ENCODE measurements at places on chromosomes 13 and 19. TPM values are rescaled to one million over a fixed set of nuclear protein-coding genes. Genes with fewer than 3 reads are reported as not detected.

DNA sequence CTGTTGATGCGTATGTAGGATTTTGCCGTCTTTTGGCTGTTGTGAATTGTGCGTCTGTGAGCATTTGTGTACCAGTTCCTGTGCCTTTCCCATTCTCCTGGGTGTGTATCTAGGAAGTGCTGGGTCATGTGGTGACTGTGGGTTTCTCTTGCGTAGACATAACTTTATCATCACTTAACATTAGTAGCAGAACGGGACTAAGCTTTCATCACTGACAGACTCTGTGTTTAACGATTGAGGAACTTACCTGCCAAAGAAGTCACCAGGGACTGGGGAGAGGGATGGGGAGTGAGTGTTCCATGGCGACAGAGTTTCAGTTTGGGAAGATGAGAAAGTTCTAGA is 15.0 kb downstream of the FZR1 start:
- no peak for DNase-seq

DNA sequence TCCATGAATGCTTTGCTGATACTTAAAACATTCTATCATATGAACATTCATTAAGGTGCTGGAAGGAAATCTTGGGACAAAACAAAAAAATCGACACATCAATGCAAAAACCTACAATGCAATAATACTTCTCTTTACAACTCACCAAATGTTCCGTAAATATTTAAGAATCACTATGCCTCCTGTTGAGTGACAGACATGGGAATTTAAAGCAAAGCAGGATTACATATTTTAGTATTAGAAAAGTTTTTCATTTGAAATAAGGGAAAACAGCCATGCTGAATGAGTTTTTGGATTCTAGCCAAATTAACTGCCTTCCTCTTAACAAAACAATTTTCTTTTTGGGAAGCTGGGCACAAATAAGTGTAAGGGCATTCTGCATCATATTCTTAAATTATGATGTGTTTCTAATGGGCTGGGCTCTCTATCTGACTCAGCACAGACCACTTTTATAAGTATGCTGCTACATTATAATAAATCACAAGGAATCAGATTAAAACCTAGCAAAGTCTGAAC is 93.7 kb downstream of the RBM26 start:
- DNase-seq = no peak

- DNase-seq = peak; percentile 64
These were observed 3.5 kb downstream of the FSTL3 start for GRCh38 chr19:679418-680286.

- no peak for DNase-seq
These were observed 7.2 kb upstream of the SERTM1 start for GRCh38 chr13:36666477-36667229.

DNA sequence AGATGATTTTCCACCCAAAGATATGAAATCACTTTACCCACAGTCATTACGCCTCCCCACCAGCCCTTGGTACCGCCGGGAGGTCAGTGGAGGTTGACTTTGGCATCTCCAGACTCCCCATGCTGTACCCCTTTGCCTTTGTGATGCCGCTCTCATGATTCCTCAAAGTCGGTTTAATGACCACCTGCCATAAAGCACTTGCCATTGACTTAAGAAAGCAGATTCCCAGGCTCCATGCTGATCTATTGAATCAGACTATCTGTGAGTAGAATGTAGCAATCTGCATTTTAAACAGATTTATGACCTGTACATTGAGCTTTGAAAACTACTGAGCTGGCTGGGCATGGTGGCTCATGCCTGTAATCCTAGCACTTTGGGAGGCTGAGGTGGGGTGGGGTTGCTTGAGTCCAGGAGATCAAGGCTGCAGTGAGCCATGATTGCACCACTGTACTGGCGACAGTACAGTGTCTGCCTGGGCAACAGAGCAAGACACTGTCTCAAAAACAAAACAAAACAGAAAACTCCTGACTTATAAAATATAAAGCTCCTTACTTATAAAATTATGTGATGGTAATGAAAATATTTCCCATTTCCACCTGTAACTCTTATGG is 235.2 kb downstream of the KLF5 start:
- no peak for DNase-seq

DNA sequence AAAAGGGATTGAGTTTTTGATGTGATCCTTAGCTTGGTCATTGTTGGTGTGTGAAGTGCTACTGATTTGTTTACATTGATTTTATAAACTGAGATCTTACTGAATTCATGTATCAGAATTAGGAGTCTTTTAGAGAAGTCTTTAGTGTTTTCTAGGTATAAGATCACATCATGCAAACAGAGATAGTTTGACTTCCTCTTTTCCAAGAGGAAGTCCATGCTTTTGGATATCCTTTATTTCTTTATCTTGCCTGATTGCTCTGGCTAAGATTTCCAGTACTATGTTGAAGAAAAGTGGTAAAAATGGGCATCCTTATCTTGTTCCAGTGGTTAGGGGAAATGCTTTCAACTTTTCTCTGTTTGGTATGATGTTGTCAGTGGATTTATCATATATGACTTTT is 561.2 kb upstream of the SLITRK1 start:
- no peak for DNase-seq

- no peak for DNase-seq
These were observed 374.5 kb upstream of the NBEA start for GRCh38 chr13:34567597-34567996.

DNA sequence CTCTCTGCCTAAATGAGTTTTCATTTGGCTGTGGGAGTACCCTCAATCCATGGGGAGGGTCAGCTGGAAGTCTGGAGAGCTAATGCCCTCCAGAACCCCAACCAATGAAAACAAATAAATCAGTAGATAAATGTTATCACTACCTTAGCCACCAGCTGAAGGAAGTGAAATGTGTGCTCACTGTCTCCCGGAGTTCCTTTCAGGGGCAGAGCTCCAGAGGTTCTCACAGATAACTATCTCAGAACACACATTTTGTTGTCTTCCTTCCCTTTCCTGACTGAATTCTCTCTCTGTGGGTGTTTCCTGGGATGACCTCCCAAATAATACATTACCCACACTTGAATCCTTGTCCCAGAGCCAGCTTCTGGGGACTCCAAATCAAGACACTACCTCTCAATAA is 779.6 kb downstream of the DIAPH3 start:
- no peak for DNase-seq

DNA sequence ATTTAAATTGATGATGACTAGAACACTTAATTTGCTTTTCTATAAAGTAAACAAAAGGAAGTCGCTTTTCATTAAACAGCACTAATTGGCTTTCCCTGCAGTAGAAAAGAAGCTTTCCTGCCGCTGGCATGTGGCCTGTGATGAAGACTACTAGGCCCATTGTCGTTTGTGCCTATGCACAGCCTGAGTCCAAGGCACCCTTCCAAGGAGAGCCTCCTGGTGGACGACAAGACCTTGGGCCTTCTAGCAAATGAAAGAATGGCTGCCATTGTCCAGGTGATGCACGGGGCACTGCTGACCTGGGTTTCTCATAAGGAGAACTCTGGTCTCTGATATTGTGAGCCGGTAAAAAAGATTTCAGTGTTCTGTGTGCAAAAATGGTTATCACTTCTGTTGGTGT is 233.0 kb downstream of the COL4A1 start:
- DNase-seq = no peak

DNA sequence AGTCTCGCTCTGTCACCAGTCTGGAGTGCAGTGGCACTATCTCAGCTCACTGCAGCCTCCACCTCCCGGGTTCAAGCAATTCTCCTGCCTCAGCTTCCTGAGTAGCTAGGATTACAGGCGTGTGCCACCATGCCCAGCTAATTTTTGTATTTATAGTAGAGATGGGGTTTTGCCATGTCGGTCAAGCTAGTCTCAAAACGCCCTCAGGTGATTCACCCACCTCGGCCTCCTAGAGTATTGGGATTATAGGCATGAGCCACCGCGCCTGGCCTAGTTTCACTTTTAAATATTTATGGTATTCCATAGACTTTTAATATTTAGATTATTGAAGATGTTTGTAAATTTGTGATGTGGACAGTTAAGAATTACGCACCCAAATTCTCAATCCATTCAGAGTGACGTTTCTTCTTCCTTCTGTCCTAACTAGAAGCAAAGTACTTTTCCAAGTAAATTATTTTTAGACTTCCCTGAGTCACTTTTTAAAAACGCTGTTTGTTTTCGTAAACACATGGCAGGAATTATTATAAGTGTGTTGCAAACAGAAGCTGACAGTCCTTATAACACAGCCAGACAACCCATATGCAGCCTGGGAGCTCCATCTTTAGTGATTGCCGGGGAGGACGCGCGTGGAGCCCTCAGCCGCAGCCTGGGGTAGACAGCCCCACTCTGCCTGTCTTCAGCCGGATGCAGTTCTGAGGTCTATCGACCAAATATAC is 131.7 kb downstream of the ATP11A start:
- no peak for DNase-seq

DNA sequence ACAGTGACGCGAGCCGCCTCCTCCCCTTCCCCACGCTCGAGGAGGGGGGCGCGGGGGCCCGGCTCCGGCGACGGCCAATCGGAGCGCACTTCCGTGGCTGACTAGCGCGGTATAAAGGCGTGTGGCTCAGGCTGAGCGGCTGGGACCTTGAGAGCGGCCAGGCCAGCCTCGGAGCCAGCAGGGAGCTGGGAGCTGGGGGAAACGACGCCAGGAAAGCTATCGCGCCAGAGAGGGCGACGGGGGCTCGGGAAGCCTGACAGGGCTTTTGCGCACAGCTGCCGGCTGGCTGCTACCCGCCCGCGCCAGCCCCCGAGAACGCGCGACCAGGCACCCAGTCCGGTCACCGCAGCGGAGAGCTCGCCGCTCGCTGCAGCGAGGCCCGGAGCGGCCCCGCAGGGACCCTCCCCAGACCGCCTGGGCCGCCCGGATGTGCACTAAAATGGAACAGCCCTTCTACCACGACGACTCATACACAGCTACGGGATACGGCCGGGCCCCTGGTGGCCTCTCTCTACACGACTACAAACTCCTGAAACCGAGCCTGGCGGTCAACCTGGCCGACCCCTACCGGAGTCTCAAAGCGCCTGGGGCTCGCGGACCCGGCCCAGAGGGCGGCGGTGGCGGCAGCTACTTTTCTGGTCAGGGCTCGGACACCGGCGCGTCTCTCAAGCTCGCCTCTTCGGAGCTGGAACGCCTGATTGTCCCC is at the start of gene JUNB:
JUNB (plus strand) TSS at position 142 of the 706 bp plus-strand sequence; CDS start at position 428, 286 bp downstream.
- peak; percentile 99 for DNase-seq

- no peak for DNase-seq
These were observed 103.3 kb upstream of the USP29 start for GRCh38 chr19:57016491-57016890.

GRCh38 chr19:29576761-29577648 is 29.1 kb upstream of the POP4 start:
- no peak for DNase-seq

DNA sequence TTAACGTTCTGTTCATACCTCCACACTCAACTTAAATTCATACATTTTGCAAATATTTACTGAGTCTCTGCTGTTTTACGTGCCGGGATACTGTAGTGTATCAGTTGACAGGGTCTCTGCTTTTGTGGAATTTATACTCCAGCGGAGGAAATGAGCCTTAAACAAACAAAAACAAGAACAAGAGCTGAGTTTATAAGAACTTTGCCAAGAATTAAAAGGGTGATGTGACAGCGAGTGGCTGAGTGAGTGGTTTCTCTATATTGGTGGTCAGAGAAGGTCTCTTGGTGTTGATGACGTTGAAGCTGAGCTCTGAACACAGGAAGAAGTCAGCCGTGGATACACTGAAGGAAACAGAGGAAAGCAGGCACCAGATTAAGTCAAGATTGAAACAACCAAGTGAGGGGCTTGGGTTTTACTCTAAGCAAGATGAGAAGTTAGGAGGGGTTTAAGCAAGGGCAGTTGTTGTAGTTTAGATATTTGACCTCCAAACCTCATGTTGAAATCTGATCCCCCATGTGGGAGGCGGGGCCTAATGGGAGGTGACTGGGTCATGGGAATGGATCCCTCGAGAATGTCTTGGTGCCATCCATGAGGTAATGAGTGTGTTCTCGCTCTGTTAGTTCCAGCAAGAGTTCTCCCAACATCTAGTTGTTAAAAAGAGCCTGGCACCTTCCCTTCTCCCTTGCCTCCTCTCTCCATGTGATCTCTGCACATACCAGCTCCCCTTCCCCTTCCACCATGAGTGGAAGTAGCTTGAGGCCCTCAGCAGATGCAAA is 248.3 kb downstream of the DCLK1 start:
- DNase-seq = no peak

- DNase-seq = no peak
These were observed 274.7 kb upstream of the SOX21 start for GRCh38 chr13:94987081-94987480.

GRCh38 chr19:19121371-19121770 is 16.9 kb downstream of the TMEM161A start:
- no peak for DNase-seq

DNA sequence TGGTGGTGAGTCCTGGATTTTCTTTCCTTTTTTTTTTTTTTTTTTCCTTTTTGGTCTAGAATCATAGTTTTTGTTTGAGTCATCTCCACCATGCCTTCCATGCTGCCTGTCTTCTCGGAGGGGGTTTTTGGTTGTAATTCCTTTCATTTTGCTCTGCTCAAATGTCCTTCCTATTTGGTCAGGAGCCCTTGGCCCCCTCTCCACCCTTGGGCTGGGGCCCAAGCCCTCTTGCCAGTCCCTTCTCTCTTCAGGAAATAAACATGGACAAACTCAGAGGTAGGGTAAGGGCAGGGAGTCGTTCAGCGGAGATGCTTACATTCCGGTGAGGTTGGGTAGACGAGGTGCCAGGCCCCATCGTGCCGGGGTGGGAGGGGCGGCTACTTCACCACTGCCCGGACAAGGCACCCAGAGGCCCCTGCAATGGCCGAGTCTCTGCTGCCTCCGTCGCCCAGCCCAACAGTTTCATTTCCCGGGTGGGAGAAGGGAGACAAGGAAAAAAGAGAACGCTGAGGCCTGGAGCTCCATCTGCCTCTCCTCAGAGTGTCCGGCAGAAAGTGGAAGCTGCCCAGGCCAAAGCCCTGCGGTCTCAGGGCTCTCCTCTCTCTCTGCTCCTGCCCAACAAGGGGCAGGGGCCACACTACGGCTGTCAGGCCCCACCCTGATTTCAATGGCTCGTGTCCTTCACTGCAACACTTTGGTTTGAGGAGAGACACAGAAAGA is 12.7 kb downstream of the ZNF574 start:
- DNase-seq = no peak

The LGALS14 gene
- 5.1 TPM for total RNA-seq

The RASAL3 gene
- 101 TPM for total RNA-seq

The TMEM150B gene
- not detected for total RNA-seq

The SIGLEC9 gene
- total RNA-seq = 1.1 TPM
